ENCODE measurements at places on chromosomes 11 and 22.

DNA sequence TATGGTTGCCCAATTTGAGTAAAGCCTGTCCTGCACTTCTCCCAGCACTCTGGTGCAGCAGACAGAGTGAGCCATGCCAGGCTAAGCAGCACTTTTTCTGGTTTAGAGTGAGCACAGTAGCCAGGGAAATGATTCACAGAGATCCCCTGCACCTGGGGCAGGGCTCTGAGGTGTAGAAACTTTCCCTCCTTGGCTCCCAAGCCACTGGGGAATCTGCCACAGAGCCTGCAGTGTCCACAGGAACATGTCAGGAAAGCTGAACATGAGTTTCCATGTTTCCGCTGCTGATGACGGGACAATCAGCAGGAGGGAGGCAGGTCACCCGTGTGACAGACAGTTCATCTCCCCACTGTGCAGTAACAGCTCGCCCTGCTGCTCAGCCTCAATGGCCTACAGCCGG lies 429.9 kb upstream of the B3GAT1 start:
- no peak for DNase-seq

GRCh38 chr22:36387709-36387958 lies 133 bp downstream of the MYH9 start:
- no peak for DNase-seq

DNA sequence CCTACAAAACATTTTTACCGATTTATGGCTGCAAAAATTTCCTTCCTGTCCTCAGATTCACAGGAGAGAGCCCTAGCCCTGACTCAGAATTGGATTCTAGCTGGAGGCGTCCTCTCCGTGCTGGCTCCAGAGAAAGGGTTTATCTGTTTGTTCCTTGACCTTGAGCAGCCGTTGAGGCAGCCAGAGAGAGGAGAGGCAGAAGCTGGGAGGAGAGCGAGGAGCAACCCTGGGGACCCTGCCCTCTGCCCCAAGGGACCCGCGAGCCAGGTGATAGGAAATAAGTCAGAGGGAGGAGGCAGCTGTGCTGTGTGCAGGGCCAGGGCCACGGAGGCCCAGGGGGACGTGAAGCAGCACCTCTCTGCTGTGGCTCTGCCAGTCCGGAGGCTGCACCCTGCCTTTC lies 75.6 kb downstream of the IGLL1 start:
- DNase-seq = no peak

GRCh38 chr11:134452026-134452837 lies 40.2 kb upstream of the B3GAT1 start:
- no peak for DNase-seq

GRCh38 chr22:24398409-24398808 lies 29.0 kb upstream of the ADORA2A start:
- DNase-seq = no peak

GRCh38 chr11:72739240-72740059 lies 12.8 kb downstream of the ARAP1 start:
- DNase-seq = peak; percentile 15

GRCh38 chr11:59272771-59273372 lies 60.1 kb upstream of the MPEG1 start:
- no peak for DNase-seq

GRCh38 chr11:14703731-14704130 lies 60.1 kb downstream of the PDE3B start:
- no peak for DNase-seq

- no peak for DNase-seq
Measured at GRCh38 chr11:29333993-29334775, 682.6 kb downstream of the KCNA4 start.

DNA sequence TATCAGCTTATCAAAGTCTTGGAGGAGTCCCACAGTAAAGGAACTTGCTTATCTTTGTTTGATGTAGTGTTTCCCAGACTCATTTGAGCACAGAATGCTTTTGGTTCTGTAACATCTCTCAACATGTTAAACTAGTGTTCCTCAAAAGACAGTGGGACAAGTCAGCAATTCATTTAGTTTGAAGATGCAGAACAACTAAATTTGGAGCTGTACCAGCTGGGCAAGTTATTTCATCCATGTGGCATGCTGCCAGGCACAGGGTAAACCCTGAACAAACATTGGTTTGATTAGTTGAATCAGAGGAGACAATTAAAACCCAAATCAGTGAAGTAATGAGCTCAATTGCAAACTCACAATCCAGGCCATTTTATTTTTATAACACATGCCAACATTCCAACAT lies 141.2 kb downstream of the CSNK2A3 start:
- no peak for DNase-seq

DNA sequence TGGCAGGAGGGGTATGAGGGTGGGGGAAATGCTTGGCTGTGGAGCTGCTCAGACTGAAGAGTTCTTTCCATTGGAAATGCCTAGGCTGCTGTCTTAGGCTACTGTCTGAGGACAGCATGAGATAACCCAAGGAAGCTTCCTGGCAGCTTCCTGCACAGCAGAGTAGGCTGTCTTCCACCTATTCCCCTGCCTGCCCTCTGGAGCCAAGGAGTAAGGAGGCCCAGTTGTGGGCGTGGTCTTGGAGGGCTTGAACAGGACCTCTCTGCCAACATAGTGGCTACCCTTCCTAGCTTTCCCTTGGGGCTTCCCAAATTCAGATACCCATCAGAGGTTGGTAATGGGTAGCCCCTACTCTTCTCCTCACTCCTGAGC lies 25.9 kb downstream of the PHLDB1 start:
- no peak for DNase-seq

DNA sequence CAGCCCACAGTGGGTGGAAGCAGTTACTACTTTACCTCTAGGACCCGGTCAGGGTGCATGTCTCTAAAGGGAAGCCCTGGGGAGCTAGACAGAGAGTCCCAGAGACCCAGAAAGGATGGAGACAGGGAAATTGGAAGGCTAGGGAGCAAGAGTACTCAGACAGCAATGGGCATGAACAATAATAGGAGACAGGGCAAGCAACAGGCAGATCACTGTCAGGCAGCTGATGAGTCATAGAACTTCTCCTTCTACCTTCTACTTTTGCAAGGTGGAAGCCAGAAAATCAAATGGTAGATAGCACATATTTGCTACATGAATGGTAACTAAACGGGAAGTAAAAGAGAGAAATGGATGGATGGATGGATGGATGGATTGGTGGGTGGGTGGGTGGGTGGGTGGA lies 19.6 kb downstream of the CD5 start:
- no peak for DNase-seq

DNA sequence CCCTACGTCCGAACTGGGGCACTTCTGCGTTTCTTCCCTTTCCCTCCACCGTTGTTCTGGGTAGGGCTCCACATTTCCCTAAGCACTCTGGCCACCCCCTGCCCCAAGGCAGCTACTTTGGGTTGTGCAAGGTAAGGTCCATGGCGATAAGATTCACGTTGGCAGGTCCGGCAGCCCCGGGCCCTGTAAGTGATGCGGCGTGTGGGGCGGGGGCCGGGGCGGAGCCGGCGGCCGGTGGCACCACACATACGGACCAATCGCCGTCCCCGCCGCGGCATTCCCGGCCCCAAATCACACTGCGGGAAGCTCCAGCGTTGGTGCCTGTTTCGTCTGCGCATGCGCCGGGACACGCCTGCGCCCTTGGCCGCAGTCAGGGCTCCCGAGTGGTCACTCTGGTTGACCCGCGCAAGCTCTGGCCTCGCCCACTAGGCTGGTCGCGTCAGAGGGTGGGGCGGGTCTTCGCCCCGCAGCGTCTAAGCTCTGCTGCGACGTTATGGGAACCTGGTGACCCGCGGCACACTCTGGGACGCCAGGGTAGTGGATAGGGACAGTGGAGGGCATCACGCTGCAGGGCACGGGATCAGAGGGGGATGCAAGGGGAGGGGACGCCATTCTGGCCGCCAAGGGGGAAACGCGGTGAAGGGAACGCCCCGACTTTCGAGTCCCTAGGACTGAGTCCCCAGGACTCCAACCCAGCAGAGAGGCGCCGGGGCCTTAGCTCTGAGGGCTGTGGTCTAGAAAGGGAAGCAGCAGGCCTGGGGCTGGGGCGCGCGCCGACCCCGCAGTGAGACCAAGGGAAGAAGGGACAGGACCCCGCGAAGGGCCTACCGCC lies 1.6 kb downstream of the FADS1 start:
- DNase-seq = peak; percentile 94

- DNase-seq = no peak
Measured at GRCh38 chr11:74468058-74468457, 709 bp upstream of the KCNE3 start.

DNA sequence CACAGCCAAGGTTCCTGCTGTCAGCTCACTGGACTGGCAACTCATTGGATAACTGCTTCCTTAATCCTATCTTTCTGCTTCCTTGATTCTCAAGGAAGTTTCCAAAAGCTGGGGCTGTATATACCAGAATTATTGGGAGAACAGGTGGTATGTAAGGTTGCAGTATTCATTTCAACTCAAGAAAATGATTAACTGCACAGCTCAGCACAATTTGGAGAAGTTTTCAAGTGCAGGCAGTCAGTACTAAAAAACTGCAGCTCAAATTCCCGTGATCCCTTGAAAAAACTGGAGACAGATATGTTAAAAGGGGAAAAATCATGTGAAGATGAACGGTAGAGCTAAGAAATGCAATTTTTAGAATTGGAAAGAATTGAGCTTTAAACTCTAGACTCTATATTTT lies 44.4 kb downstream of the GRM5 start:
- no peak for DNase-seq

GRCh38 chr11:42311514-42311913 lies 852.1 kb upstream of the LRRC4C start:
- peak; percentile 27 for DNase-seq

DNA sequence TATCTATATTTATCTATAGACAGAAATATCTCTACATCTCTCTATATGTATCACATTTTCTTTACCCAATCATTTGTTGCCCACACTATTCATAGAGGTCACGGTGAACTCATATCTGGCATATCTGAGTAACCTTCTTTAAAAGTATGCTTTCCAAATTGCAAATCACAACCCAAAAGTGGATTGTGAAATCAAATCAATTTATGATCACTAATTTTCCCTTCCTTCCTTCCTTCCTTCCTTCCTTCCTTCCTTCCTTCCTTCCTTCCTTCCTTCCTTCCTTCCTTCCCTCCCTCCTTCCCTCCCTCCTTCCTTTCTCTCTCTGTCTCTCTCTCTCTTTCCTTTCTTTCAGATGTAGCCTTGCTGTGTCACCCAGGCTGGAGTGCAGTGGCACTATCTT lies 448.0 kb upstream of the CCDC90B start:
- DNase-seq = no peak

DNA sequence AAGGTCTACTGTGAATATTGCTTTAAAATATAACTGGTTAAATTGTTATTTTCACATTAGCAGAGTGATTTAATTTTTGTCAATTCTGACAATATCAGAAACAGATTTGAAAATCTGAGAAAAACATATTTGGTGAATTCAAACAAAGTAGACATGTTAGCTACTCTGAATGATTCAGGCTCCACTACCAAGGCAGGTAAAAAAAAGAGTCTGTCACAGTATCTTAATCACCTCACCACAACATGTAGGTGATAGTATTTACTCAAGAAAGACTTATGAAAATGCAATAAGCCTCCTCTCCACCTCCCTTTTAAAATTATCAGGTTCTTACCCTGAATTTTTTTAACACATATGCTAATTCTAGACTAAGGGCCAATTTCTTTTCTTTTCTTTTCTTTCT lies 42.6 kb downstream of the DDI1 start:
- DNase-seq = no peak

GRCh38 chr11:69819541-69820070 lies 390 bp upstream of the FGF3 start:
- no peak for DNase-seq

DNA sequence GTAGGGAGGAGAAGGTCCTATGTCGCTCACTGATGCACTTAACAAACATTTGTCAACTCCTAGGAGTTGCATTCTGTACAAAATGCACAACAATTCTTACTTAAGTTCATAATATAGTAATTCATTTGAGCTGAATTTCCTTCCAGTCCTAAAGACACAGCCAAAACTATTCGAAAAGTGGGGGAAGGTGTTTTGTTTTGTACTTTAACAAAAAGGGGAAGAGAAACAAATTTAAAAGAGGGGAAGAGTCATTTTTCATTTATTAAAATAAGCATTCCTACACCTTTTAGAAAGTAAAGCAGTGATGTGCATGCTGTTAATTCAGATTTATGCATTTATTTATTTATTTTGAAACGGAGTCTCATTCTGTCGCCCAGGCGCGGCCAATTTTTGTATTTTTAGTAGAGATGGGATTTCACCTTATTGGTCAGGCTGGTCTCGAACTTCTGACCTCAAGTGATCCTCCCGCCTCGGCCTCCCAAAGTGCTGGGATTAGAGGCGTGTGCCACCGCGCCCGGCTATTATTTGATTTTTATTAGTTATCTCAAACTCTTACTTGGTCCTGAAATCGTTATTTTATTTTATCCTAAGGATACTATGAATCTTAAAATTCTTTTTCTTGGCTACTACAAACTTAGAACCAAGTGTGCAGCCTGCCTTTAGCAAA lies 1.1 kb upstream of the FANCF start:
- no peak for DNase-seq

- DNase-seq = no peak
Measured at GRCh38 chr11:88266157-88266556, 71.4 kb downstream of the CTSC start.

DNA sequence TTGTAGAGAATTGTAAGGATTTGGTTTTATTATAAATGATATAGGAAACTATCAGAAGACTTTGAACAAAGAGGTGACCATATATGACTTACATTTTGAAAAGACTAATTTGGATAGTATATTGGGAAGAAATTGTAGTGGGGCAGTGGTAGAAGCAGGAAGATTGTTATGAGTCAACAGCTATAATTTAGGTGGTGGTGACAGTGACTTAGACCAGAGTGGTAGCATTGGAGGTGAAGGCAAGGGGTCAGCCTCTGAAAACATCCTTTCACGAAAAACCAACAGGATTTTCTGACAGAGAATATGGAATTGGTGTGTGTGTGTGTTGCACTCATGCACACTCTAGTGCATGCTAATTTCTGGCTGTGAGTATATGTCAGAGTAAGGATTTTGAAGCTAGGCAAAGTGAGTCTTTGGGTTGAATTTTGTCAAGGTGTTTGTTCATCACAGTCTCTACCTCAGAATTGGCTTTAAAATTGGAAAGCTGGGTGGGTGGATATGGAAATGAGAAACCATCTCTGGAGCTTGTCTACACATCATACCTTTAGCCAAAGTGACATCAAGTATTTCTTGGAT lies 8.2 kb upstream of the HBE1 start:
- DNase-seq = no peak

- DNase-seq = no peak
Measured at GRCh38 chr11:61751384-61751783, 1.1 kb upstream of the MYRF start.

DNA sequence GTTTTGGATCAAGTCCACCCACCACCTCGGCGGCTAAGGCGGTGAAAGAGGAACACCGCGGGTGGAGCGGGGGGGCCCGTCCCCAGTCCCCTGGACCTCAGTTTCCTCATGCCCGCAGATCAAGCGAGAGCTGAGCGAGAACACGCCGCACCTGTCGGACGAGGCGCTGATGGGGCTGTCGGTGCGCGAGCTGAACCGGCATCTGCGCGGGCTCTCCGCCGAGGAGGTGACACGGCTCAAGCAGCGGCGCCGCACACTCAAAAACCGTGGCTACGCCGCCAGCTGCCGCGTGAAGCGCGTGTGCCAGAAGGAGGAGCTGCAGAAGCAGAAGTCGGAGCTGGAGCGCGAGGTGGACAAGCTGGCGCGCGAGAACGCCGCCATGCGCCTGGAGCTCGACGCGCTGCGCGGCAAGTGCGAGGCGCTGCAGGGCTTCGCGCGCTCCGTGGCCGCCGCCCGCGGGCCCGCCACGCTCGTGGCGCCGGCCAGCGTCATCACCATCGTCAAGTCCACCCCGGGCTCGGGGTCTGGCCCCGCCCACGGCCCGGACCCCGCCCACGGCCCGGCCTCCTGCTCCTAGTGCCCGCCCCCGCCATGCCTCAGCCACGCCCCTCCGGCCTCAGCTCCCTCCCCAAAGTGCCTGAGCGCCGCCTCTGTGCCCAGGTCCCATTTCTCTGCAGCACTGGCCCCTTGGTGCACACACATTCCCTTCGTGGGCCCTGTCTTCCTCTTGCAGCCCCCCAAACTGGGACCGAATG lies 12.7 kb downstream of the MAFF start:
- DNase-seq = peak; percentile 86

Data from left hindlimb (tissue), 1 donor.